ENCODE measurements at places on chromosomes 4 and X.

GRCh38 chr4:122623637-122624166, 2.8 kb upstream of the IL21 start:
- no peak for DNase-seq

- DNase-seq: no peak
These were observed 4.3 kb downstream of the PGRMC1 start for GRCh38 chrX:119240356-119240755.

- no peak for DNase-seq
These were observed 331.0 kb upstream of the PITX2 start for GRCh38 chr4:110953898-110954297.

GRCh38 chr4:2714061-2714770, 41.9 kb downstream of the TNIP2 start:
- peak; percentile 54 for DNase-seq

DNA sequence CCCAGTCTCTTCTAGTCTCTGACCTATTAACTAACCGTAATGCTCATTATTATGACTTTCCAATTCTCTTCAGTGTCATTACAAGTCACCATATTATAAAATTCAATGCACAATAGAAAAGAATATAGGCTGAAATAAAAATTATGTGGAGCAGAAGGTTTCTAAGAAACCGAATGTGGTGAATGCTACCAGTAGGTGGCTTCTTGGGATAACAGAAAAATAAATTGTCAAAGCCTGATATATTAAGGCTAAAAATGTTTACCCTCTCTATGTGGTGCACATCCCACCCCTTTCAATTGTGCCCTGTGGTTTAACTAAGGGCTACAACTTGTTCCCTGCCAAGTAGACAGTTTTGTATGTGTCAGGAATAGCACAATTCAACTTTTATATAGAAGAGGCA, 624.6 kb upstream of the TECRL start:
- DNase-seq: no peak

- no peak for DNase-seq
These were observed 76.5 kb downstream of the RELL1 start for GRCh38 chr4:37609626-37610025.

- DNase-seq: no peak
These were observed 6.6 kb upstream of the LOC101059915 start for GRCh38 chrX:71660562-71661416.
